CD14-positive monocyte (primary cell): ENCODE measurements at places on chromosomes 16 and 17. TPM values are rescaled to one million over a fixed set of nuclear protein-coding genes. Genes with fewer than 3 reads are reported as not detected.

KRTAP9-4 gene
- polyA plus RNA-seq, result not detected

REXO5 gene
- 0.50 and 0.55 TPM in 2 replicates for polyA plus RNA-seq

VAT1L gene
- not detected in 2 replicates for polyA plus RNA-seq

ACSM3 gene
- 1.6 TPM for polyA plus RNA-seq

OTOA gene
- polyA plus RNA-seq, result 0.21 TPM

PLCD3 gene
- polyA plus RNA-seq, result 0.97 TPM

CHST6 gene
- polyA plus RNA-seq, result not detected

CD300LG gene
- polyA plus RNA-seq, result not detected

CRHR1 gene
- polyA plus RNA-seq, result not detected
